ENCODE measurements at places on chromosomes 7 and 10. TPM values are rescaled to one million over a fixed set of nuclear protein-coding genes. Genes with fewer than 3 reads are reported as not detected.

DNA sequence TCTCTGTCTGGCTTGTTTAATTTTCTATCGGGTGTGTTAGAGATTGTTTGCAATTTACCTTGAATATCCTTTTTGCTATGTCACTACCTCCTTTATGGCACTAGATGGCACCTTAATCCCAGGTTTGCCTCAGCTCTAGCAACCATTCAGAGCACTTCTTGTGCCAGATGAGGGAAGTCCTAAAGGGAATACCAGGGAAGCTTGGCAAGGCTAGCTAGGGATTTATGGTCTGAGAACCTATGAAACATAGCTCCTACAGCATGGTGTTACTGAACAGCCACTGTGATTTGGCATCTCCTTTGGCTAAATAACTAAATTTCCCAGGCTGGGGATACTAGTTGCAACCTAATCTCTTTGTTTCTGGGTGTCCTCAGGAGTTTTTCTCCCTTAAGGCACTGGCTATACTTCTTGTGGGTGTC, 69.0 kb upstream of the VOPP1 start:
- DNase-seq = peak; percentile 84

DNA sequence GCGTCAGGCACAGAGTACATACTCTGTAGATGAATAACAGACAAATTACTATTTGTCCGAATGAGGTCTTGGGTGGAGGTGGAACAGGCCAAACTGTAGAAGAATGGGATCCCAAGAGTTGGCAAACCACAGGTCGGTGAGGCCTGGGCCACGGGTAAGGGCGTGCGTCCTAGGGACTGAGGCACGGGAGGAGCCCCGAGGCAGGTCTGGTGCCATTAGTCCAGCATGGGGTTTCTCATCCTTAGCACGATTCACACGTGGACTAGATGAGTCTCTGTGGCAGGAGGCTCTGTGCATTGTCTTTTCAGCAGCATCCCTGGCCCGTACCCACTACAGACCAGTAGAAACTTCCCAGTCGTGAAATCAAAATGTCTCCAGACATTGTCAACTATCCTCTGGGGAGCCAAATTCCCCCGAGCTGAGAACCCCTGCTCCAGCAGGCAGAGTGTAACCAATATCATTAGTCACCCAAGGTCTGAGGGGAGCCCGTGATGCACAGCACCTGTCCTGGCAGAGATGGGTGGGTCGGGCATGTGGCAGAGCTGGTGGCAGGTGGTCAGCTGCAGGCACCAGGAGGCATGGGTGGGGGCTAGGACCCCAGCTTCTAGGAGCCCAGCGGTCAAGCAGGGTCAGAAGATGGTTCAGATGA, 61.3 kb downstream of the COL13A1 start:
- no peak for DNase-seq

- DNase-seq = peak; percentile 80
Observed at GRCh38 chr7:73828107-73828803, 2.5 kb upstream of the CLDN4 start.

GRCh38 chr7:27303026-27303425, 60.4 kb downstream of the EVX1 start:
- no peak for DNase-seq

DNA sequence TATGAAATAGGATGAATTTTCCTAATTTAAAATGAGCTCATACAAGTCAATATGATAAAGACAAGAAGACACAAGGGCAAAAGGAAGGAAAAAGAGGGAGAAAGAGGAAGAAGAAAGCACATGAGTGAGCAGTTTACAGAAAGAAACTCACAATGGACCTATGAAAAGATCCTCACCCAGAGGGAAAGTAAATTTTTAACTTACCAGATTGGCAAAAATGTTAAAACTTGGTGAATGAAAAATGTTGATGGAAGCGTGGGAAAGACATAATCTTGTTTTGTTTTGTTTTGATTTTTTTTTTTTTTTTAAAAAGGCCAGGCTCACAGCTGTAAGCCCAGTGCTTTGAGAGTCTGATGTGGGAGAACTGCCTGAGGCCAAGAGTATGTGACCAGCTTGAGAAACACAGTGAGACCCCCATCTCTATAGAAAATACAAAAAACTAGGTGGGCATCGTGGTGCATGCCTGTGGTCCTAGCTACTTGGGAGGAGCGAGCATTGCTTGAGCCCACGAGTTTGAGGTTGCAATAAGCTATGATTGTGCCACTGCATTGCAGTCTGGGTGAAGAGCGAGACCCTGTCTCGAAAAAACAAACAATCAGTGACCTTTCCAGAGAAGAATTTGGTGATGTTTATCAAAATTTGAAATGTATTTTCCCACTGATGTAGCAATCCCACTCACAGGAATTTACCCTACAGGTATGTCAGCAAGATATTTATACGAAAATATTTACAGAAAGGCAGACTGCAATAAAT, 152.9 kb upstream of the ASAH2 start:
- DNase-seq = no peak

DNA sequence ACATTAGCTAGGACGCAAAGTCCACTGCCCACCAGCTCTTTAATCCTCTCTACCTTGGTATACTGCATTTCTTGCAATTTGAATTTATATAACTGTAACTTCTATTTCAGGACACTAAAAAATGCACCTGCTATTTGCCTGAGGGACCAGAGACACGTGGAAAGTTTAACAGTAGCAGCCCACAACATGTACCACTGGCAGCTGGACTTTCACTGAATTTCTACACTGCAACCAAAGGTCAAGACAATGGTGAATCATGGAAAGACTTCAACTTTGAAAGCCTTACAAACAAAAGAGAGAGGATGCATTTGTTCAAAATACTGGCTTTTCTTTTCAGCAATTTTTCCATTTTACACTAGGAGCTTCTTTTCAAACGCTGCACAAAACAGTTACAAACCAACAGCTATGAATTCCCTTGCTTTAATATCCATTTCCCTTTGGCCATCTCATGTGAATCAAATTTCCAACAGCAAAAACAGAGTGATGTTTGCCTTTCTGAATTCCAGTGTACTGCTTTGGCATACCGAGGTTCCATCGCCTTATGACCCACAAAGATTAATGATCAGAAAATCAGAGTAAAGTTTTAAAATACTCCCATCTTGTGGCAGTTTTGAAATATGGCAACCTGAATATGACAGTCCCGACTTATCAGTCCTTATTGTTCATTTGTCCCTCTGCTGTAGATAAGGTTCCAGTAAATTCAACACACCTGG, 29.9 kb upstream of the HNRNPH3 start:
- peak; percentile 49 for DNase-seq

GRCh38 chr7:151346470-151346769, 4.8 kb downstream of the NUB1 start:
- DNase-seq = no peak

- DNase-seq = peak; percentile 23
Observed at GRCh38 chr7:55307123-55307916, 57.8 kb upstream of the LANCL2 start.

- DNase-seq = no peak
Observed at GRCh38 chr10:129962031-129962871, 1.8 kb downstream of the EBF3 start.

DNA sequence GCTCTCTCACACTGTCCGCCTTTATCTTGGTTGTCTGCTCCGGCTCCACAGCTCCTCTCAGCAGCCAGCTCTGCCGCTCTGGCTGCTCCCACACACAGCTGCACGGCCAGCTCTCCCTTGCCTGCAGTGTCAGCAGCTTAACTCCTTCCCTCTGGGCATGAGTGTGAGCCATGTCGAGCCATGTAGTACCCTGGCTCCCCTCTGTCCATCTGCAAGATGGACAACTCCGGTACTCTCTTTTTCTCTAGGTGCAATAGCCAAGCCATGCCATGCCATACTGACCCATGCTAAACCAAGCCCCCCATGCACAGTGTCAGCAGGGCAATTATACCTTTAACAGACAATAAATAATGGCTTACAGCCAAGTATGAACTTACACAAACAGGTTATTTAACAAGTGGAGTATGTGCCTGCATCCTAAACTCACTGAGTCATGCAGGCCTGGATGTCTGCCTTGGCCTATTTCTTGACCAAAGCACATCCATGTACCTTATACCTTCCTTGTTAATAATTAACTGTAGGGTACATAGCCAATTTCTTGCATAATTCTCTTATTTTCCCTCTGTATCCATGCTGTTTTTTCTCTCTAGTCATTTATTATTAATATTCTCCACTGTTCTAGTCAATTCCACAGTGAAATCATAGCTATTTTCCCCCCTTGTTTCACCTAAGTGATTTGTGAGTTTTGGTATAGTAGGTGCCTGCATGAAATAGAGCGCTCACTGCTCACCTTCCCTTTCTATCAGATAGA, 170.9 kb downstream of the CDK14 start:
- DNase-seq = peak; percentile 13

GRCh38 chr7:92534572-92534971, 6.0 kb downstream of the RBM48 start:
- DNase-seq = no peak

DNA sequence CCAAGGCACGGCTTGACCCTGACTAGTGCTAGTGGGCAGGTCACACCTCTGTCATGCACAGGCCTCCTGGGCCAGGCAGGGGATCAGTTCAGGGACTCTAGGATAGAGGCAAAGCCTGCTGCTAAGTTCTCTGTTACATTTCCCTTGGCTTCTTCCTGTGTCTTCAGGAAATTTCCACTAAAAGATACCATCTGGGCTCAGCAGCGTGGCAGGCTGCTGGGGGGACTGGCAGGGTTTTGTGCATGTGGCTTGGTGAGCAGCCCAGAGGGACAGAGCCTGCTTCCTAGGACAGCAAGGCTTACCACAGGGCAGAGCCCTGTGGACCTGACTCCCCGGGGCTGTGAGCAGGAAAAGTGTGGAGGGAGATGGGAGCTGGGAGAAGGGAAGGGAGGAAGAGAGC, 20.7 kb upstream of the ZNF32 start:
- no peak for DNase-seq

DNA sequence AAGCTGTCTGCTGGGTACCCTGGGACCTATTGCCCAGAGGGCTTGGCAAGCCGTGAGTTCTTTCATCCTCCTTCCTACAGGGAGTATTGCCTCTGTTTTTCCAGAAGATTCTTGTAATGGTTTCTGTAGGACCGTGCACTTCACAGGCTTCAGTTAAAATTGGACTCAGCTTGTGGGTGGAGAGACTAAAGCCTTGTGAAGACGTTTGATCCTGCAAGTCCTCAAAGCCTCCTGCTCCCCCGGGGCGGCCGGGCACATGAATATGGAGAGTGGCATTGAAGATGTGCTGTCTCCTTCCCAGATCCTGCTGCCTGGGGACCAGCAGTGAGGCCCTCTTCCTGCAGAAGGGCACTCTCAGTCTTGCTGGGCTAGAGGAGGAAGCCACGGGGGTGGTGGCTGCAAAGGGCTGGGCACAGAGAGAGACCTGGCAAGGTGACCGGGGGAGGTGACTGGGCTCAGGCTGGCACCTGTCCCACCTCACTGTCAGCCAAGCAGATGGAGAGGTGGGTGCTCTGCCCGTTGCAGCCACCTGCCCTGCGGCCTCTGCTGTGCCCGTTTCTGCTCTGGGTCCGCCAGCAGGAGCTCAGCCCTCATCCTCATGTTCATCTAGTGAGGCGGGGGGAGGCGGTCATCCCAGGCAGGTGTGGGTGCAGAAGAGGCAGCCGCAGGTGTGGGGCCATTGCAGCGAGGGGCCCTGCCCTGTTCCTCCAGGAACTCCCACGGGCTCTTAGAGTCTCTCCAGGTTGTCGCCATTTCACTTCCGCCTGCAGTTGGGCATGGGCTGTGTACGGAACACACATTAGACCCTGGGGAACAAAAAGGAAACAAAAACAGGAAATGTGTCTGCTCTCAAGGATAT, 55.7 kb downstream of the TMEM209 start:
- DNase-seq = no peak

DNA sequence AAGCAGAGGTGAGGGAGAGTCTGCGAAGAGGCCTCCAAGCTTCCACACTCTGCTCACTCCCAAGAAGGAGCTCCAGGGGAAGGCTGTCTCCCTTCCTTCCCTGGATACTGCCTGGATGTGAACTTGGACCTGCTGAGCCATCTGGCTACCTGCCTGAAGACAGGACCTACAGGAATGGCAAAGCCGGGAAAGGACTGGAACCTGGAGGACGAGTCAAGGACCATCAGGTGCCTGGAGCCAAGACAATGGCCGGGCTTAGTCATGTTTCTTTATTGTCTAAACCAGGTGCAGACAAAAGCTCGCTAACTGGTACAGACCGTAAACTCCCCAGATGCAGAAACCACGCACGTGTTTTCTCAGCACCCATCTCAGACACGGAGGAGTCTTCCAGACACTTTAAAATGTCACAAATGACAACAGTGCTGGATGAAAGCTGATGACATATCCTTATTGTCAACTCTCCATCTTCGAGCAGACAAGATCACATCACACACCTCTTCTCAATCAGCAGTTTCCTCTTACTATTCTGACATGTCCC, 12.1 kb downstream of the ASB13 start:
- no peak for DNase-seq

DNA sequence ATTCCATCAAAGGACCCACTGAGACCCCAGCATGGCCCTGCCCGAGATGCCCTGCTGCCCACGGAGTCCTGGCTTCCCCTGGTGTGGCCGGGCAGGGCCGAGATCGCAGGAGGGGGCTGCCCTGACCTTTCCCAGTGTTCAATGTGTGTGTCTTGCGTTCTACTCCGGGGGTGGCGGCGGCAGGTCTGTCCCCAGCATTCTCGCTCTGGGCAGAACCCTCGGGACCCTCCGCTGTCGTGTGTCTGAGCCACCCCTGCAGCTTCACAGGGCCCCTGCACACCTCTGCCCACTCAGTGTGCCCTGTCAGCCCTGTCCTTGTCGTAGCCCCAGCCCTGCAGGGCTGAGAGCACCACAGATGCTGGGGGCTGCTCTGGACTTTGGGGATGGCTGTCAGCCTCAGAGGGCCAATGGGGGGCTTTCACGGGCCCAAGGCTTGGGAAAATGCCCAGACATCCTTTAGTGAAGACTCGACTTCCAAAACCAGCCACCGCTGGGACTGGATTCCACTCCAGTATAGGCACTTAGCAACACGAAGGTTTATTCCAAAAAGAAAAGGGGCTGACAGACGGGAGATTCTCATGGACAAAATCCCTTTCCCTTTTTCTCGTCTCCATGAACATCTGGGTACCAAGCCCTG, 30.0 kb upstream of the KNDC1 start:
- no peak for DNase-seq

- no peak for DNase-seq
Observed at GRCh38 chr7:125605241-125605640, 675.6 kb upstream of the POT1 start.

DNA sequence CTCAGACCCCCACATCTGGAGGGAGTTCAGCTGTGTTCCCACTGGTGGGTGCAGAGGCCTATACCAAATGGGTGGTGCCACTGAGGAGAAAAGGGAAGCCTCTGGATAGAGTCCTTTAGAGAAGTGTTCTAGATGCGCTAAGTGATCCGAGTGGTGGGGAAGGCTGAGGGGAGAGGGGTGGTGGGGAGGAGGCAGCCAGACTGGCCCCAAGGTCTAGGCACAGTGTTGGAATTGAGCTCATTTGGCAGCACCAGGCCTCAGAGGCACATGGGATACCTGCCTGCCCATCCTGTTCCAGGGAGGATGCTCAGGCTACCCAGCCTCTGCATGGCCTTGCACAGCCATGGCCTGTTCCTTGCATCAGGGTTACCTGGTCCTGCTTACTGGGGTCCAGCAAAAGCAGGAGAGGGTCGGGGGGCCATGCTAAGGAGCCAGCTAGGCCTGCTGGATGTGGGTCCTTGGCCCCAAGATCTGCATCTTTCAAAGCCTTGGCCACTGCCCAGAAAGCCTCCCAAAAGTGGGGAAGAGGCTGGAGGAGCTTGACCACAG, 99.6 kb downstream of the NEURL1 start:
- DNase-seq = no peak

The ANK3 gene
- 1.7 TPM for total RNA-seq

The NKX2-3 gene
- 0.59 TPM for total RNA-seq

The AGBL3 gene
- 3.5 TPM for total RNA-seq

The PTEN gene
- total RNA-seq = under 0.01 TPM

The BEND7 gene
- 0.10 TPM for total RNA-seq

The GLI3 gene
- total RNA-seq = 10.0 TPM

The IFIT1B gene
- total RNA-seq = not detected

Measured in RPMI7951 (cell line).